ENCODE measurements at places on chromosomes 6 and 20.

GRCh38 chr6:102195311-102195710, 801.8 kb downstream of the GRIK2 start:
- DNase-seq = no peak

GRCh38 chr20:58448958-58449357, 59.9 kb downstream of the VAPB start:
- no peak for DNase-seq

DNA sequence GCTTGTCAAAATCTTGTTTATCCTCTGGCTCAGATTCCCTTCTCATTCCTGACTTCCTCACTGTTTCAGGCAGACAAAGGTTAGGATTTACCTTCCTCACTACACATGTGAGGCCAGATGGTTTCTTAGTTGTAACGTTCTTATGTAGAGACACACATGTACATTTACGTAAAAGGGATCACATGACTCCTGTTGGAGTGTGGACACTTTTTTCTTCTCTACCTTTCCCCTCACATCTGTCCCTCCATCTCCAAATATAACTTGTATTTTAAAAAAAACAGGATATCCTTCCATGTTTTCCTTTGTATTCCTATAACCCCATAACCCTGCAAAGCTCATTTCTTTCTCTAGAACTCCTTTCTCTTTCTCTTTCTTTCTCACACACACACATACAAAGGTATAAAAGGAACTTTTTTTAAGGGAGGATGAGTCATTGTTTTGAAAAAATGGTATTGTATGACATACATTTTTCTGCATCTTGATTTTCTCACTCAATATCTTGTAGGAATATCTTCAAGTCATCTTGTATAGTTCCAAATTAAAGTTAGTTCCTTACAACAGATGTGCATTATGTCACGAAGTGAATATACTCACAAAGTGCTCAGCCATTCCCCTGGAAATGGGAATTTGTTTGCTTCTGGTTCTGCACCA, 78.2 kb upstream of the SULF2 start:
- DNase-seq = no peak

DNA sequence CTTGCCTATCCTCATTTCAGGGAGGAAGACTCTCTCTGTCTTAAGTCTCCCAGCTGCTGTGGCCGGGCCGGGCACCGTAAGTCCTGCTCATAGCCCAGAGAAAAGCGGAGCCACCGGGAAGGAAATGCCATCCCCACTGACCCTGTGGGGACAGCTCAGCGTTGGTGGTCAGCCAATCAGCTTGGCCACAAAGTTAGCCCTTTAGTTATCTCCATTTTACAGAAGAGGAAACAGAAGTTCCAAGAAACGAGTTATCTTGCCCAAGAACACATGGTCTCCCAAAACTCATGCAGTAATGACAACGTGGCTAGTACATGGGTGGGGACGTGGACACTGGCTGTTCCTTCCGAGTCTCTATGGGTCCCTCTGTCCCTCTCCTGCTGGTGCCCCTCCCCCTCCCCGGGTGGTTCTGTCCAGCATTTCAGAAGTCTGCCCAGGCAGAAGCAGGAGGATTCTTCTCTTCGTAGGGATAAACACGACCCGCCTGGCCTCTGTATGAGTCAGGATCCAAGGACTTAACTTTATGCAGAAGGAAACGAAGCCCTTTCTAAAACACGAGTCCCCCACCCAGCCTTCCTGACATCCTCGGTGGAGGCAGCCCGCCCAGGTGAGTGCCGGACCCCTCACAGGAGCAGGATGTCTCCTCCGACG, 273.8 kb downstream of the CDH4 start:
- no peak for DNase-seq

GRCh38 chr20:33387177-33387576, 14.1 kb downstream of the CDK5RAP1 start:
- DNase-seq = no peak

GRCh38 chr6:2547355-2547754, 203.4 kb downstream of the MYLK4 start:
- no peak for DNase-seq

DNA sequence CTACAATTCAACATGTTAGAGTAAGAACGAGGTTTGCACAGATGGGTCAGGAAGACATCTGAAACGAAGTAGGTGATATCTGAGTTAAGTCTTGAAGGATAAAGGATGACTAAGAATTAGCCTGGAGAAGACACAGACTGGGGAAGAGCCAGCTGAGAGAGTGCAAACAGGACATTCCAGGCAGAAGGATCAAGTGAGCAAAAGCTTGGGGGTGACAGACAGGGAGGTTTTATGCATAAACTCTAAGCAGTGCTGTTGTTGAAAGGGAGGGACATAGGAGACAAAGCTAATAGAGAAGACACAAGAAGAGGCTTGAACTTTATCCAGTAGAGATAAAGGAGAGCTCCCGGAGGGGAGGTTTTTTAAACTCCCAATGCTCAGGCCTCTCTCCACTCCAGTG, 15.0 kb upstream of the ETV7 start:
- no peak for DNase-seq

DNA sequence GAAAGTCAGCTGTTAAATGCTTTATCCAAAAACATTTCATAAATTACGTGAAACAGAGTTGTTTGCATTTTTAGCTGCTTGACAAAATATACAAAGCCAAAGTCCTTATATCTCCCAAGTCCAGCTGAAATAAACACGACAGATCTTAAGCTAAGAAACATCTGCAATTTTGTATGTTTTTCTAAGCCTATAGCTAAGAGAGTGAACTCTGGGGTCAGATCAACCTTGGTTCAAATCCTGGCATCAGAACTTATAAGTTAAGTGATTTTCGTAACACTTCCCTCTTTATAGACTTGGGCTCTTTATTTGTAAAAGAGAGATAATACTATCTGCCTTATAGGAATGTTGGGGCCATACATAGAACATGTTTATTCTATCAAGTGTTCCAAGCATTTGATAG, 176.7 kb downstream of the PTPRK start:
- DNase-seq = no peak

- DNase-seq = no peak
Measured at GRCh38 chr20:25580711-25581110, 4.6 kb downstream of the NINL start.

DNA sequence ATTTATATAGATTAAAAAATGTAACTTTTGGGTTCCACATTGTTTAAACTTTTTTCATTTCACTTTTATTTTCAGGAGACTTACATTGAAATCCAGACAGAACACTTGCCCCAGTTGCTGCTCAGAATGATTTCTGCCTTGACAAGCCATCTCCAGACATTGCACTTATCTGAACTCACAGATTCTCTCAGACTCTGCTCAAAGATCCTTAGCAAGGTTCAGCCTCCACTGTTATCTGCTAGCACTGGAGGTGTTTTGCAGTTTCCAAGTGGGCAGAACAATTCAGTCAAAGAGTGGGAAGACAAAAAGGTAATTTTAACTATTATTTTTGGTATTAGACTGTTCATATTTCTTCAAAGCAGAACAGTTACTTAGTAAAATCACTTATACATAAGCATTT, 58.0 kb downstream of the DOP1A start:
- no peak for DNase-seq

DNA sequence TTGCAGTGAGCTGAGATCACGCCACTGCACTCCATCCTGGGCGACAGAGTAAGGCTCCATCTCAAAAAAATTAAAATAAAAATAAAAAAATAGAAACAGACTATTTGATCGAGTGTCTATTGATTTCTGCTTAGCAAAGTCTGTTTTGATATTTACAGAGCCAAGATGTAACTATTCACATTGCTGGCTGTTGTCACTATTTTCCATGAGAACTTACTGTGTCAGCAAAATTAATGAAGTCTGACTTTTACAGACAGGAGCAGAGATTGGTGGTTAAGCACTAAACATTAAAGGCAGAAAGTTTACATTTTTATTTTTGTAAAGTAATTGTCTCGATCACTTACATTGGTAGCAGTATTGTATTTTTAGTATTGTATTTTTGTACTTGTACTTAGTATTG, 85.0 kb upstream of the CCDC28A start:
- no peak for DNase-seq

DNA sequence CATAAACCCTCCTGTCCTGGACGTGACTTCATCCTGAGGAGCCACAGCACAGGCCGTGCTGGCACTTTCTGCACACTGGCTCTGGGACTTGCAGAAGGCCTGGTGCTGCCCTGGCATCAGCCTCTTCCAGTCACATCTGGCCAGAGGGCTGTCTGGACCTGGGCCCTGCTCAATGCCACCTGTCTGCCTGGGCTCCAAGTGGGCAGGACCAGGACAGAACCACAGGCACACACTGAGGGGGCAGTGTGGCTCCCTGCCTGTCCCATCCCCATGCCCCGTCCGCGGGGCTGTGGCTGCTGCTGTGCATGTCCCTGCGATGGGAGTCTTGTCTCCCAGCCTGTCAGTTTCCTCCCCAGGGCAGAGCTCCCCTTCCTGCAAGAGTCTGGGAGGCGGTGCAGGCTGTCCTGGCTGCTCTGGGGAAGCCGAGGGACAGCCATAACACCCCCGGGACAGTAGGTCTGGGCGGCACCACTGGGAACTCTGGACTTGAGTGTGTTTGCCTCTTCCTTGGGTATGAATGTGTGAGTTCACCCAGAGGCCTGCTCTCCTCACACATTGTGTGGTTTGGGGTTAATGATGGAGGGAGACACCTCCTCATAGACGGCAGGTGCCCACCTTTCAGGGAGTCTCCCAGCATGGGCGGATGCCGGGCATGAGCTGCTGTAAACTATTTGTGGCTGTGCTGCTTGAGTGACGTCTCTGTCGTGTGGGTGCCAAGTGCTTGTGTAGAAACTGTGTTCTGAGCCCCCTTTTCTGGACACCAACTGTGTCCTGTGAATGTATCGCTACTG, 22.0 kb upstream of the PYGB start:
- no peak for DNase-seq

DNA sequence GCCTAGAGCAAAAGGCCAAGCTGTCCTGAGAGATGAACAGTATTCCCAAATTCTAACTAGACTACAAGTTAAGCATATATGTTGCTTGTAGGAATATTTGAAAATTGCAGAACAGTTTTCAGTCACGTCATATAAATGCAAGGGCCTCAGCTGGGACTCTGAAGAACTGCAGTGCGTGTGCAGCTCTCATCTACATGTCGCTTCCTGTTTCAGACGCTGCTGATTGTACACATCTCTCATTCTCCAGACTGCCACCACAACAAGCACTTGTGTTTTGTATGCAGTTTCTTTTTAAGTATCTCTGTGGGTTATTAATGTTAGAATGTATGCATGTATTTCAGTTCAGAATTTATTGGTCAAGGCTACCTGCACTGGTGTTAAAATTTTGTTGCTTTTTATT, 119.7 kb downstream of the MAP3K4 start:
- no peak for DNase-seq

- no peak for DNase-seq
Measured at GRCh38 chr20:47319517-47320252, 36.8 kb downstream of the ZMYND8 start.

- DNase-seq = no peak
Measured at GRCh38 chr20:62827311-62828038, 10.6 kb downstream of the COL9A3 start.

GRCh38 chr6:30155520-30156261, 5.3 kb downstream of the TRIM10 start:
- DNase-seq = no peak

GRCh38 chr20:63454731-63455567, 17.5 kb downstream of the KCNQ2 start:
- no peak for DNase-seq

DNA sequence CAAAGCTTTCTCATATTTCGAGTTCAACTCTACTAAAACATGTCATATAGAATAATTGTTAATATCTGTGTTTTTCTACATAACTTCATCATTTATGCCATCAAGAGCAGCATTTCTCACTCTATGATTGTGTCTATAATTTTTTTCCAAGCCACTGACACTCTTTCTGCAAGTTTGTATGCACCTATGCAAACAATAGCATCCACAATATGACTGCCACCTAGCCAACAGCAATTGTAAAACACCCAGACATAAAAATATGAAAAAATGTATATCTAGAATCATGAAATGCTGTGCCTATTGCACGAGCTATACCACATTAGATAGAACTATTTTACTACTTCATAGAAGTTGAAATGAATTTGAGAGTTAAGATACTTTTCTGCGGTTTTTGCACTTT, 286.5 kb upstream of the MARCKS start:
- DNase-seq = no peak

- DNase-seq = no peak
Measured at GRCh38 chr6:5786969-5787720, 219.6 kb downstream of the NRN1 start.

DNA sequence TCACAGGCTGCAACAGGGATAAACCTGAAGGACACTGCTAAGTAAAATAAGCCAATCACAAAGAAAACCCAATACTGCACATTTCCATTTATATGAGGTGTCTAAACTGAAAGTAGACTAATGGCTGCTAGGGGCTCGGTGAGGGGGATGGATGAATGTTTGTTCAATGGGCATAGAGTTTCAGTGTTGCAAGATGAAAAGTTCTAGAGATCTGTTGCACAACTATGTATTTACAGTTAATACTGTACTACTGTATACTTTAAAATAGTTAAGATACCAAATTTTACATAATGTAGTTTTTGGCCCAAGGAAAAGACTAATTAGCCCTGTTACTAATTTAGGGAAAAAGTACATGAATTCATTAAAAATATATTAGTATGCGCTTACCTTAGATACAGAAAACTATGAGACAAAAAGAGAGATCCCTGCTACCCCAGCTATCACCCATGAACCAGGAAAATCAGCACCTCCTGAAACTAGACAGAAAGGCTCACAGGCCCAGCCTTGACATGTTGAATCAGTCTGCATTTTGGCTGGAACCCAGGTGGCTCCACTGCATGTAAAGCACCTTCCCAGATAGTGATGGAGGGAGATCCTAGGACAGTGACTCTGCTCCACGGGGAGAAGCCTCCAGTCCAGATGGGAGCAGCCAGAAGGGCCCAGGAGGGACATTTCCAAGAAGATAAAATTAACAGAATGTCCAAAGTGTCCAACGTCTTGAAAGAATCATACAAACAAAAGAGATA, 16.1 kb downstream of the HLA-F start:
- DNase-seq = no peak

- no peak for DNase-seq
Measured at GRCh38 chr6:118663993-118664985, 12.9 kb upstream of the CEP85L start.

- DNase-seq = no peak
Measured at GRCh38 chr6:79313254-79313653, 78.8 kb upstream of the HMGN3 start.

All from stimulated activated naive CD8-positive, alpha-beta T cell treated with anti-CD3 and anti-CD28 coated beads, Interleukin-15, amount 100 ng/mL, for 72 hours (primary cell).